Osteoblast (primary cell): ENCODE measurements at places on chromosomes 1 and 21. TPM values are rescaled to one million over a fixed set of nuclear protein-coding genes. Genes with fewer than 3 reads are reported as not detected.
A peak's percentile ranks its signal among the peaks of the same experiment; 100 is the strongest.

DNA sequence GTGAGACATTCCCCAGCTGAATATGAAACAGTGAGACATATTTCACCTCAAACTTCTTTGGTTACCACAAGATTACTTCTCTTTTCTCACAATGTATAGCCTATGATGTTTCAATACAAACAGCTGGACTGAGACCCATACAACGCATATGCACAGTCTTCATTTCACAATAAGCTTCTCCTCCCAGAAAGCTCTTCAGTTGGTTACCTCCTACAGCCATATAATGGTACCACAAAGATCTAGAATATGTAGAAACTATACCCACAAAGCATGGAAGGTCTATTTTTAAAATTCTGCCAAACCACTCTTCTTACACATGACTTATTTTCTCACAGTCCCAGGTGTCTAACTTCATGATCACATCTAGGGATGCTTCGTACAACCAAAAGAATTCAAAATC, 70.8 kb downstream of the JAK1 start:
- no peaks in the 10 kb centered on the region for H3K27me3 ChIP-seq
- no peak overlapping the region for H3K27ac ChIP-seq
- peaks cover 22% of the 10 kb centered on the region for H3K4me1 ChIP-seq
- no peak for DNase-seq
- H3K4me3 ChIP-seq, result no peak overlapping the region

DNA sequence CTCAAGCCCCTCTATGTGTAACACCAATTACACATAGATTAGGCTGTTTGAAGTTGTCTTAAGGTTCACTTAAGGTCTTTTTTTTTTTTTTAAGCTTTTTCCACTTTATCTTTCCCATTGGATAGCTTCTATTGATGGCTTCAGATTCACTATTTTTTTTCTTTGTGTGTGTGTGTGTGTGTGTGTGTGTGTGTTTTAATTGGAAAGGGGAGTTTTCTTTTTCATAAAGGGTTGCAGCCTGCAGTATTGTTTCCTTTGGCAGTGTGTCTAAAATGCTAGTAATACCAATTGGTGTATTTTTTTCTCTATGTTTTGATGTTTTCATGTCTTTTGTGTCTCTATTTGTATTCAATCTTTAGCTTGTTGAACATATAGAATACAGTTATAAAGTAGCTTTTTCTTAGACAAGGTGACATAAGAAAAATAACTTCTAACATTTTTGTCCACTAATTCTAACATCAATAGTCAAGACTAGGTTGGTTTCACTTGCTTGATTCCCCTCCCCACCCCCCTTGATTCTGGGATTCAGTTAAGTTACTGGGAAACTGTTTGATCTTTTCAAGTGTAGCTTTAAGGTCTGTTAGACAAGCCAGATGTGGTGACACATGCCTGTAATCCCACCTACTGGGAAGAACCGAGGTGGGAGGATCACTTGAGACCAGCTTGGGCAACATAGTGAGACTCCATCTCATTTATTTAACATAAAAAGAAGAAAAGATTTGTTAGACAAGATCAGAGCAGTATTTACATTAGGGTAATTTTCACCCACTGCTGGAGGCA, 21.4 kb downstream of the PRRC2C start:
- no peak overlapping the region for H3K4me3 ChIP-seq
- H3K27me3 ChIP-seq, result no peaks in the 10 kb centered on the region
- DNase-seq, result no peak
- no peaks in the 10 kb centered on the region for H3K36me3 ChIP-seq
- peak overlapping the region; percentile 26 for H3K27ac ChIP-seq

DNA sequence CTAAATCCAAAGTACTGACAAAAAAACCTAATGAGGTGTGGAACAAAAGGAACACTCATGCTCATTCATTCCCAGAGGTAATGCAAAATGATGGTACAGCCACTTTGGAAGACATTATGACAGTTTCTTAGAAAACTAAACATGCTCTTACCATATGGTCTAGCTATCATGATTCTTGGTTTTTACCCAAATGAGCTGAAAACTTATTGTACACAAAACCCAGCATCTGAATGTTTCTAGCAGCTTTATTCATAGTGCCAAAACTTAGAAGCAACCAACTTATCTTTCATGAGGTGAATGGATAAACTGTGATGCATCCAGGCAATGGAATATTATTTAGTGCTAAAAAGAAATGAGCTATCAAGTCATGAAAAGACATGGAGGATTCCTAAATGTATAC, 318.4 kb upstream of the OLFM3 start:
- DNase-seq, result peak; percentile 5
- H3K27ac ChIP-seq, result no peak overlapping the region
- no peaks in the 10 kb centered on the region for H3K27me3 ChIP-seq
- H3K4me1 ChIP-seq, result no peaks in the 10 kb centered on the region
- no peak overlapping the region for H3K4me3 ChIP-seq

The USP33 gene
- 89.8 and 101 TPM in 2 replicates for total RNA-seq

The SPRR2E gene
- total RNA-seq, result not detected in 2 replicates

The LRRN2 gene
- total RNA-seq, result under 0.01 TPM in 1 of 2 replicates, not detected in the other

The CTTNBP2NL gene
- total RNA-seq, result 29.5 and 32.2 TPM in 2 replicates

The HSPG2 gene
- 220 and 265 TPM in 2 replicates for total RNA-seq
